ENCODE measurements at places on chromosomes 3 and 15.

DNA sequence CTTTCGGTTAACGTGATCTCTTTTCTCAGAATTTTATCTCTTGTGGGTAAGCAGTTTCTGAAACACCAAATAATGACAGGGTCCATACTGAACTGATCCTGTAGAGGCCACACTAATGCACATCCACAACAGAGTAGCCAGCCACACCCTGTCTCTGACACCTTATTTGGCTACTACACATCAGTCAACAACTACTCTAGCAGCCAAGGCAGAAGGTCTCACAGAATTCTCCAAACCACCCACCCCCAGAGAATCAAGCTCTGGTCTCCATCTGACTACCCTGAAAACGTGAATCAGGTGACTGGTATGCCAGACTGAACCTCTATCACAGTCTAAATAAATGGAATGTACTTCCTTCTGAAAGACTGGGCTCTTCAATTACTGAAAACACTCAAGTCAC lies 38.0 kb downstream of the EDC3 start:
- no peak for DNase-seq

GRCh38 chr15:45670091-45670490 lies 35.3 kb downstream of the SQOR start:
- DNase-seq = no peak

GRCh38 chr15:90839187-90840071 lies 29.0 kb upstream of the FURIN start:
- DNase-seq = no peak

- no peak for DNase-seq
Measured at GRCh38 chr15:92273723-92274122, 120.0 kb upstream of the ST8SIA2 start.

DNA sequence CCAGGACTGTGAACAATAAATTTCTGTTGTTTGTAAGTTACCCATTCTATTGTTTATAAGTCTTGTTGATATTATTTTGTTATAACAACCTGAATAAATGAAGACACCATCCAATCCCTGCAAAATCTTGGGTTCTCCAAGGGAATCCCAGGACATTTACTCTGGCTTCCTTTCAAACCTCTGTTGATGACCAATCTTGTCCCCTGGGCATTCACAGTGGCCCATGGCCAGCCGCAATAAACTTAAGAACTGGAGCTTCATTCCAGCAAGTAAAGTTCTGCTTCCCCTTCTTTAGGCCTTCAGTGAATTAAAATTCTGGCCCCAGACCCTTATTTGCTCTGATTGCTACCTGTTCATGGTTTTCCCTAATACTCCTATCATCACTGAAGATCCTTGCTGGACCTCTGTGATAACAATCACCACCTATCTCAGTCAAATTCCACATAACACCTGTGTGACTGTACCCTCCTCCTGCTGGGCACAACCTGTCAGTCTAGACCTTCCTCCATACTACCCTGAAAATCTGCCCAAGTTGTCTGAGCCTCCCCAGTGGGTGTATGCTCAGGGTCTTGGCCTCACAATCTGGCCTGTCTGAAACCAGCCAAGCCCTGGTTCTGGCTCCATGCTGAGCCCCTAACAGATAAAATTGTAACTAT lies 153.1 kb downstream of the SEMA6D start:
- DNase-seq = no peak

DNA sequence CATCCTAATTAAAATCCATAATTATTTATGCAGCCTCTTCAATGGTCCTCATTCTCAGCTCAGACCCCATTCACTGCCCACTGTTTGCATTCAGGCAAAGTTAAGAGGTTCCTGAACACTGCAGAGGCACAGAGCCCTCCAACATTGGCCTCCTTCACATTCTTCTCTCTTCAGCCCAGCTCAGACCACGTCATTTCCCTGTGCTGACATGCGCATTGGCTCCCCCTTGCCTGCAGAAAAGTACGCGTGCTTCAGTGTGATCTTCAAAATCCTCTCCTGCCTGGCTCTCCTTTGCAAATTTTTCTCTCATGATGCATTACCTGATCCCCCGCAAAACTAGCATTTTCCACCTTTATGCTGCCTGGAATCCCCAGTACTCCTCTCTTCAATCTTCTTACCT lies 552.3 kb downstream of the NTRK3 start:
- no peak for DNase-seq

GRCh38 chr15:27249046-27249759 lies 278.2 kb downstream of the GABRG3 start:
- no peak for DNase-seq

DNA sequence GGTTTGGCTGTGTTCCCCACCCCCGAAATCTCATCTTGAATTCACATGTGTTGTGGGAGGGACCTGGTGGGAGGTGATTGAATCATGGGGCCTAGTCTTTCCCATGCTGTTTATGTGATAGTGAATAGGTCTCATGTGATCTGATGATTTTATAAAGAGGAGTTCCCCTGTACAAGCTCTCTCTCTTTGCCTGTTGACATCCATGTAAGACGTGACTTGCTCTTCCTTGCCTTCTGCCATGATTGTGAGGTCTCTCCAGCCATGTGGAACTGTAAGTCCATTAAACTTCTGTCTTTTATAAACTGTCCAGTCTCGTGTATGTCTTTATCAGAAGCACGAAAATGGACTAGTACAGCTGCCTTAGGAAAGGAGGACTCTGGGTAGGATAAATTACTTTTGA lies 976.7 kb downstream of the MCTP2 start:
- no peak for DNase-seq

- no peak for DNase-seq
Measured at GRCh38 chr3:9238276-9238675, 11.2 kb downstream of the SRGAP3 start.

DNA sequence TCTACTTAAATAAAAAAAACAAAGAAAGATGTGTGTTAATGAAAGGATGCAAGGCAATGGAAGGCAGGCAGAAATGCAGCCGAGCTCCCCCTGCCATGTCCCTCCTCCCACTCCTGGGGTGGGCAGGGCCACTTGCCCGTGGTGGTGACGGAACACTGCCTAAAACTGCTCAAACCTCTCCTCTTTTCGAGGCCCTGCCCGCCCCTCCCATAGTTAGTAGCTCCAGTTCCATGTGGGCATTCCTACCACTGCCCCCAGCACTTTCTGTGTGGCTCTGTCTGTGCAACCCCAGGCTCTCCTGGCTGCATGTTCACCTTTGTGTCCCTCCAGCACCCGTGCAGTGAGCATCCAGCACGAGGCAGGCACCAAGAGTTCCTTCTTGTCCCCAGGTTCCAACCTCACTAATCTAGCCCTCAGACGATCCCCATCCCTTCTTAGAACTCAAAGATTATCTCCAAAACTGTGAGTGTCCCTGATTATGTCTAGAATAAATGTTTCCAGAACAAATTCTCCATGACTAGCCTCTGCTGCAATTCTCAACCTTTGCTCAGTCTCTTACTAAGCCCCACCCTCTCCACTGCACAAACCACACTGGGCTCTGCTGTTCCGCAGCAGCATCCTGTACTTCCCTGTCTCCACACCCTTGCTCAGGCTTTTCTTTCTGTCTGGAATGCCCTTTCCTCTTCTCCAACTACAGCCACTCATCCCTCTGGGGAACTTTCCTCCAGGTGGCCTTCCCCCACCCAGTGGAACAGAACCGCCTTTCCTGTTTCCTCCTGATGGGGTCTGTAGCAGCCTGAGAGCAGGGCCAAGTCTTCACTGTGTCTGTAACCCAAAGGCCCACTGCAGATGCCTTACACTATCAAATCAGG lies 32.6 kb upstream of the SPTBN5 start:
- no peak for DNase-seq

- DNase-seq = no peak
Measured at GRCh38 chr3:40381904-40382616, 4.9 kb upstream of the ENTPD3 start.

- peak; percentile 9 for DNase-seq
Measured at GRCh38 chr3:141796889-141797781, 33.9 kb downstream of the GRK7 start.

All from activated T-helper 1 cell treated with anti-CD3 and anti-CD28 coated beads, Interleukin-2, amount 50 U/mL, for 16 hours (primary cell).